NCI-H82 (cell line): ENCODE measurements at places on chromosomes 7 and 10.

DNA sequence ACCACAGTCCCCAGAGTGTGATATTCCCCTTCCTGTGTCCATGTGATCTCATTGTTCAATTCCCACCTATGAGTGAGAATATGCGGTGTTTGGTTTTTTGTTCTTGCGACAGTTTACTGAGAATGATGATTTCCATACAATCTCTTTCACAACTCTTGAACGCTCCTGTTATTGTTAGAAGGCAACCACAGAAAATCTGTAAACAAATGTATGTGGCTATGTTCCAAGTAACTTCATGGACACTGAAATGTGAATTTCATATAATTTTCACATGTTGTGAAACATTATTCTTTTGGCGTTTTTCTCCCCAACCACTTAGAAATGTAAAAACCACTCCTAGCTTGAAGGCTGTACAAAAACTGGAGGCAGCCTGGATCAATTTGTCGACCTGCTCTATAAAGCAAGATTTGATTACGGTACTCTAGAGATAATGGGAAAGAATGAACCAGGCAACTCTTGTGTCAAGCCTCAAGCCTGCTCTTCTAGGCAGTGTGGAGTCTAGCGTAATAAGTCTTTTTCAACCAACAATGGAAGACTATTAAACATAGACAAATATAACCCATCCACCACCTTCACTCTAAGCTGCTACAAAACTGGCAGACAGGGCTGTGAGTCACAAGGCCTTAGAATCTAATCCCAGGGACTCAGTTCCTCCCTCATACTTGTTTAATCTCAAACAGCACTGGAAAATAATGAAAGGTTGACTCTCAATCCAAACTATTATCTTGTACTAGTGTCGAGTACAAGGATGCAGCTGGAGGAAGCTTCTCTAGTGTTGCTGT lies 22.7 kb downstream of the ARL3 start:
- no peak for DNase-seq

GRCh38 chr7:93879356-93879755 lies 11.2 kb downstream of the TFPI2 start:
- no peak for DNase-seq

DNA sequence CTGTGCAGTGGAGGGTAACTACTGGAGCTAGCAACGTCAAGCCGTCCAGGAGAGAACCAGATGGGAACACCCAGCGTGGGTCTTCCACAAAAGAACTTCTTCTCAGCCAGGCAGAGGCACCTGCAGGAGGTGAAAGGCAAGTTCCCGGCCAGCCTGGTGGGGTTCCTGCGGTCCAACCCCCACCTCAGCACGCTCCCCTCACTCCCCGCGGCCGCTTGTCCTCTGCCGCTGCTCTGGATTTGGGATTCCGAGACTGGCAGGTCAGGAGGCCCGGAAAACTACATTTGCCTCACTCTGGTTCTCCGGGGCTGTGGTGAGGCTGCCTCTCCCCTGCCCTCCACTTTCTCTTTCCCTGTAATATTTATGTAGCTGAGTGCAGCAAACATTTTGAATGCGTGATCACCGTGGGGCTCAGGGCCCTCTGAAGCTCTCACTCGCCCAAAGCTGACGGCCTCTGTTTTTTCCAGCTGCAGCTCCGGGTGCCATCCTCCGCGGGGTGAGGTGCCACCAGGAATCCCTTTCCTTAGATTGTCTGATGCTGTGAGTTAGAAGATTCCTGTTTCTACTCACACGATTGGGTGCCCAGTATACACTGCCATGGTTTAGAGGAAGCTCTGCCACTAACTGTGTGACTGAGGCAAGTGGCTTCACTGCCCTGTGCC lies 366.9 kb downstream of the DNAJB6 start:
- no peak for DNase-seq

GRCh38 chr10:74677951-74678350 lies 148.4 kb upstream of the KAT6B start:
- no peak for DNase-seq
